MG63 (cell line): ENCODE measurements at places on chromosomes 6 and 20.

- no peak for DNase-seq
Observed at GRCh38 chr20:4071178-4071693, 55.9 kb upstream of the RNF24 start.

- no peak for DNase-seq
Observed at GRCh38 chr6:138655828-138656227, 117.7 kb upstream of the CCDC28A start.

DNA sequence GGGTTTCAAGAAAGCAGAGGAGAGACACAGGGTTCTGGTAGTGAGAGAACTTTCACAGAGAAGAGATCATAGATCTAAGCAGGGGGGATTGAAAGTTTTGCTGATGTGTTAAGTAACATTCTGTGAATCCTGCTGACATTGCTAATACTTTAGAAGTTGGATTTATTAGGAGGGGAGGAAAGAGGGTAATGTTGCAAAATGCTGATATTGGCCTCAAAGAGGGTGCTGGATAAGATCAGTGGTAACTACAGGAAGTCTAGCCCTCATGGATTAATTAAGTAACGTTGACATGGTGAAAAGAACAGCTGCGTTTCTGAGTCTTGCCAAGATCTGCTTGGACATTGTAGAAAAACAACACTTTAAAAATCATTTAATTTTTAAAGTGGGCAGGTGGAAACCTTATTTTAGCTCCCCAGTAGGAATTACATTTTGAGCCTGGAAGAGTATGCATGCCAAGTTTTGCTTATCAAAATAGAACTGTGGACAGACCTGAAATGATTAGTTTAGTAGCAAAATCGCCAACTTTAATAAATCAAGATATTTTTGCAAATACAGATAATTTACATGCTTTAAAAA lies 606.0 kb upstream of the HTR1E start:
- DNase-seq: no peak

DNA sequence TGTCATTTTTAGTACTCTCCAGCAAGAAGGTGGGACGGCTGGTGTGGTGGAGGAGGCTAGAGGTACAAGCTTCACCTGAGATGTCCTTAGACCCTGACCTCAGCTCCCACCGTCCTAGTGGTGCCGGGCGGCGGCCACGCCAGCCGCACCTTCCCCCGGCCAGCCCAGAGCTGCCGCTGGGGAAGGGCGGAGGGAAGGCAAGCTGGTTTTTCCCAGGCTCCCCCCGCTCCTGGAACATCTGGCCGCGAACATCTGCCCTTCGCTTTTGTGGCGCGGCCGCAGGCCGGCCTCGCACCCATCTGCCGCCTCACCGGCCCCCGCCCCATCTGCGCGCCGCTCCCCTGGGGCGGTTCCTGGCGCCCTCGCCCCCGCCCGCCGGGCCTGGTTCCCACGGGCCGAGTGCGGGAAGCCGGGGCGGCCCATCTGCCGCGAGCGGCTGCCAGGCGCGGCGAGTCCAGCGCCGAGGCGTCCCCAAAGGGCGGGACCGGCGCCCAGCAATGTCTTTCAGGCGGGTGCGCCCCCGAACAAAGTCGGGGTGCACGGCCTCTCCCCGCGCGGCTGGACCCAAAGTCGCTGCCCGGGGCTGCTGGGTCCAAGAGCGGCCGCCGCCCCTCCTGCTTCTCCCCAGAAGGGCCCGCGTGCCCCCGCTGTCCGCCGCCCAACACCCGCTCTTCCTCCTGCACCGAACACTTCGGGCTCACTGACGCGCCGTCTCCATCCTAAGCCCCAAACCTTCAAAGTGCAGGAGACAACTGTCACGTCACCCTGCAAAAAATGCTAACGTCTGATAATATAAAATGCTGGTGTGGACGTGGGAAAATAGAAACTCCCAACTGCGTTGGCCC lies 17.3 kb upstream of the ID1 start:
- peak; percentile 74 for DNase-seq

GRCh38 chr6:166618251-166618650 lies 8.8 kb downstream of the RPS6KA2 start:
- DNase-seq: no peak

DNA sequence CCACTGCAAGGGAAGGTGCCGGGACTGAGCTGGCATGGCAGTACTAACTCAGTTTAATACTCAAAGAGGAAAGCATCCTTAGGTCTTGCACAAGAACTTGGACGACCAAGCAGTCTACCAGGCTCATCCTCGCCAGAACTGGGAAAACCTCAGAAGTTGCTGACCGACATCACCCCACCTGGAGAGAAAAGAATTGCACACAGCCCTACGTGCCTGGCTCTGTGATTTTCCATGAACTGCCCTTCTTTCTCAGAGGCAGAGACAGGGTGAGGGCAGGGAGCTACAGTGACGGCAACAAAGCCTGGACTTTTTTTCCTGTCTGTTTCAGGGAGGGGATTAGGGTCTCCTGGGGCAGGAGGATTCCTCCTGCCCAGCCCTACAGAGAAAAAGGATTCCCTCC lies 8.0 kb downstream of the JAG1 start:
- DNase-seq: no peak

- no peak for DNase-seq
Observed at GRCh38 chr6:34346175-34347119, 46.0 kb downstream of the NUDT3 start.

DNA sequence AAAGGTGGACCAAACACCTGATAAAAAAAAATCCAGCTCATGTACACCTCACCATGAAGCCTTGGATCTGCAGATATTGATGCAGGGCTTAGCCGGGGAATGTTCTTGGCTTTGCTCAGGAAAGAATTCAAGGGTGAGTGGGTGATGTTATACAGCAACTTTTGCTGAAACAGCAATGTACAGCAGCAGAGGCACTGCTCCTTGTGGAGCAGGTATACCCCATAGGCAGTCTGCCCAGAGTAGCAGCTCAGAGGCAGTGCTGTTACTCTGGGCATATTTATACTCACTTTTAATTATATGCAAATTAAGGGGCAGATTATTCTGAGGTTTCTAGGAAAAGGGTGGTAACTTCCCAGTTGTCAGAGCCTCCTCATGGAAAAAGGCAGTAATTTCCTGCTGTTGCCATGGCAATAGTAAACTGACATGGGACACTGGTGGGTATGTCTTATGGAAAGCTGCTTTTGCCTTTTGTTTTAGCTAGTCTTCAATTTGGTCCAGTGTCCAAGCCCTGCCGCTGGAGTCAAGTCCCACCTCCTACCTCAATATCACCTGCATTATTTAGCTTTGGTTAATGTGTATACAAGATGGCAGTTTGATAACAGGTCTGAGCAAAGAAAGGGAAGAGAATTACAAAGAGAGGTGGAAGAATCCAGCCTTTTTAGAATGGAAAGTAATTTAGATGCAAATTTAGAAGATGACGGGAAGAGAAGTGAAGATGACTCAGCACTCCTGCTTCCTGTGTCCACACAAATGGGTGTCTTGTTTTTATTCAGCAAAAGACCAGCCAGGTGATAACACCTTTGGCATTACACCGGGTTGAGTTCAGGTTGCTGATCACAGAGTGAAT lies 110.1 kb upstream of the JAG1 start:
- DNase-seq: no peak

DNA sequence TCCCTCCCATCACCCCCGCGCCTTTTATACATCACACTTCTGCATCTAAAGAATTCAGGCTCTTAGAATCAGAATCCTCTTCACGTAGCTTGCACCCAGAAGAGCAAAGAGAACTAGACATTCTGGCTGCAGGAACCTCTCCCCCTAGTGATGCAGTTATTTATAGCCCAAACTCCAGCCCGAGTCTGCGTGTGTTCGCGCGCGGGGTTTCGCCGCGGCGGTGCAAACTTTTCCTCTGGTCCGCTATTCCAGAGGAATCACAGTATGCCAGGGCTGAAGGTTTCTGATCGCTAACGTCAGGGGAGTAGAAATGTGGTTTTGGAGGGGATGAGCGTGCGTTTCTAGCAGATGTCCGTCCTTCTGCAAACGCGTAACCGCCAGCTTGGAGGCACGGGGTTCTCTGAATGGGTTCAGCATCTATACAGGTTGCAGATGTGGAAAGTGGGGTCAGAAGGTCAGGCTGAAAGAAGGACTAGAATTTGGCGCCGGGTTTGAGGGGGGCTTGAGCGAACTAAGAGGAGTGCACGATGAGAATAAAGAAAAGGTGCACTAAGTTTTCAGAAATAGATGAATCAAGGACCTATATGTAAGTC lies 1.8 kb downstream of the EPHA7 start:
- peak; percentile 37 for DNase-seq

DNA sequence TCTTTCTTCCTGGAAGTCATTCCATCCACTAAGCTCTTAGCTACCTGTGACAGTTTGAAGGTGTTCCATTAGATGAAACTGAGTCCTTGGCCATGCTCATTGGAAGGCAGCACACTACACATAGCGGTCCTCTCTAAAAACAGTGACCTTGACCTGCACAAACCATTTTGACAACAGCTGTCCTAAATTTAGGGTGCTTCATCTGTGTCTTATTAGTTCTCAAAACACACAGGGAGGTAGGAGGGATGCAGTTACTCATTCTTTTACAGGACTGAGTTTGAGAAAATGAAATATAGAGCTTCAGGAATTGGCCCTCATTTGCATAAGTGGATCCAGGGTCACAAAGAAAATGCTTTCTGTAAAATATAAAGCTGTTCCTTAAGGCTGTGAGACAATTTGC lies 20.4 kb upstream of the MAP3K4 start:
- DNase-seq: no peak

GRCh38 chr20:33866398-33867100 lies 55.4 kb downstream of the CHMP4B start:
- DNase-seq: no peak

DNA sequence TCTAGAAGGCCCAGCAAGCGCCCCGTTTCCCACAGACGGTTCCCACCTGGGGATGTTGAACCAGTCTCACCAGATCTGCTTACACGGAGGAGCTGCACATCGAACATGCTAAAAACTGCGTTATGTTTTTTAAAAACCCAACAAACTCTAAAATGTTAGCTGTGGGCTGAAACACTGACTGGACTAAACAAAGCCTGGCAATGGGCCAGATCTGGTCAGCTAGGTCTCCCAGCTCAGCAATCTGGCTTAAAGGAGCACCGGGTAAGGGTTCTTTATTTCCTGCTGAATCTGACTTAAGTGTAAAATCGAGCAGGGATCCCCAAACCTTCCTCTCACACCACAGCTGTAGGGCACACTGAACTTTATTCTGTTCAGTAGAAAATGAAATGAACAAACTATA lies 156.9 kb downstream of the FOXC1 start:
- DNase-seq: no peak

DNA sequence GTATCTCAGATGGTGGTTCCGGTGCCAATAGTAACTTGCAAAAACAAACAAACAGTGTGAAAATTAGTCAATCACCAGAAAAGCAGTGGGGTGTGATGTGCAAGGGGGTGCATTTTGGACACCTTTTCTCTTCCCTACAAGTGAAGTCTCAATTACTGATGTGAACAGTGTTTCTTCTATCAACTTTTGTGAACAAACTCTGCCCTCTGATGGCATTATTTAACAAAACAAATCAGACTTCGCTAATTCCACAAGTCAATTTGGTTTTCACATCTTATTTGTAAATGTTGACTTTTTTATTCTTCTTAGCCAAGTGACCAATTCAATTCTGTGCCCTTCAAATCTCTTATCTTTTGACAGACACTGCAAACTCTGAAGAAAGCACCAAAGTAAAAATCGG lies 212.2 kb downstream of the UST start:
- no peak for DNase-seq

DNA sequence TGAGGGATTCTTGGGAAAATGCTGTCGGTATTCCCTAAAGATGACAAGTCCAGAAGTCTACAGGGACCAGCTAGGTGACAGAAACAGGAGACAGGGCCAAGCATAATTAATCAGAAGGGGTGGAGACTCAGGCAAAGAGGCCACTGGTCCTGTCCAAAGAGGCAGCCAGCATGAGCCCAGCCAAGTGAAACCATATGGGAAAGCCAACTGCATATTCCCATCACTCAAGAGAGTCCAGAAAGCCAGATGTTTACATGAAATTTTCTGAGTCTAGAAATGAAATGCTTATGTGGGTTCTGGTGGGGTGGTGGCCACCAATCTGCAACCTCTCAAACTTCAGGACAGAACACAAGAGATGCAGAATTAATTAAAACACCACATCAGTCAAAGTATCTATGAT lies 74.3 kb downstream of the ANKRD60 start:
- DNase-seq: no peak

DNA sequence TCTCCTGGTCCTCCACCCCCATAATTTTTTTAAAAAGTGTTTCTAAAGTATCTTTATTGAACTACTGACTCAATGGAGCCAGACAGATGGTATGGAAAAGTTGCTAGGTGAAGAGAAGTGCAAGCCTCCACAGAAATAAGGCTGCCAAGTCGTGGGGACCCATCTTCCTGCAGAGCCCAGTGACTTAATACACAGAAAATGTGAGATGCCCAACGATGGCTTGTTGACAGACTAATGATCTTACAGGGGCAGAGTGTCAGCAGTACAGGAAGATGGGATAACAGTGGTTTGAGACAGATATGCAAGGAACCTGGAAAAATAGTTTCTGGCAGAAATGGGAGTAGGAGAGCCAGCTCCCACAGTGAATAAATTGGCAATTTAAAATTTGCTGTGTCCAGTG lies 43.3 kb downstream of the FYN start:
- DNase-seq: no peak

GRCh38 chr6:72287801-72288200 lies 334.1 kb upstream of the KCNQ5 start:
- DNase-seq: no peak

- no peak for DNase-seq
Observed at GRCh38 chr6:129393654-129394053, 316.3 kb downstream of the ARHGAP18 start.

- DNase-seq: no peak
Observed at GRCh38 chr6:135393289-135393688, 104.3 kb downstream of the AHI1 start.

DNA sequence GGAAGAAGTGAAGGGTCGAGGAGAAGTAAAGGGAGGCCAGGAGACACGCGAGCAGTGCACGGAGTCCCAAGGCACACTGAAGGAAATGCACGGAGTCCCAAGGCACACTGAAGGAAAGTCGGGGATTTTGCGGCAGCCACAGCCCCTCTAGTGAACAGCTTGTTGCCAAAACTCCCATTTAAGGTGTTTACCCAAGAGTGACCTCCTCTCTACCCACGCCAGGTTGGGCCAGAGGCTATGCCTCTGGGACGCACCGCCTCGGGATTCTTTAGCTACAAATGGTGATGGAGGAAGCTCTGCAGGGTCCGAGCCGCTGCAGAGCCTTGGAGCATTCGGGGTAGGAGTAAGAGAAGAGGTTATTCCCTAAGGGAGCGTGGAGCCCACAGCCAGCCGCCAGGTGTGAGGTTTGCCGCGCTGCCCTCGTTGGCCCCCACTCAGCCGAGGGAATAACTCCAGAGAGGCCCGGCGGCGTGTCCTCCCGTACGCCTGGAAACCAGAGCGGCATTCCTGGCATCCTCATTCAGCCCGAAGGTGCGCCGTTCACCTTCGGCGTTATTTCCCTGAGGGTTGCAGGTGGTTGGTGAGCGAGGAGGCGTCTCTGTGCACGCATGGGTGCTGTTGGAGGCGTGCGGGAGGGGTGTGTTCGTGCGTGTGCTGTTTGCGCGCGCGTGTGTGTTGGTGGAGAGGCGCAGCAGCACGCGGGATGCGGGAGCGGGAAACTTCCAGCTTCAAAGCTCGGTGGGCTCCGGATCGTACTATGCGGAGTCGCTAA lies 3.4 kb upstream of the MAFB start:
- DNase-seq: no peak

- peak; percentile 46 for DNase-seq
Observed at GRCh38 chr6:111985202-111985731, 68.6 kb upstream of the CCN6 start.
